ENCODE measurements at places on chromosomes 1 and 21.
A peak's percentile ranks its signal among the peaks of the same experiment; 100 is the strongest.

DNA sequence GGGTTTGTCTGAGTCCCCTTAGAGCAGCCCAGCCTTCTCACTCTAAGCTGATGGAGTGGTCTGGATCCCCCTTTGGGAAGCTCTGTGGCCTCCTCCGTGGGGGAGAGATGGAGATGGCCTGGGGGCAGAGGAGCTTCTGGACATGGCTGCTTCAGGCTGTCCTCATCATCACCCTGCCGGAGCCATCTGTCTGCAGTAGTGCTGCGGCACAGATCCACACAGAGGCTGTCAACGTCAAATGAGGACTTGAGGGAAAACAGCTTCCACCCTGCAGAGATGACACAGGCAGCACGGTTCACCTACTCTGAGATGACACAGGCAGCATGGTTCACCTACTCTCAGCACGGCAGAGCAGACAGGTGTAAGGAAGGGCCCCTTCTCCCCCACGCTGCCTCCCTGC lies 134.3 kb downstream of the IGSF21 start:
- no peak for DNase-seq

- DNase-seq: no peak
Observed at GRCh38 chr1:229035054-229035747, 235.7 kb upstream of the RAB4A start.

GRCh38 chr21:45074818-45075595 lies 627 bp downstream of the ADARB1 start:
- peak; percentile 18 for DNase-seq

- DNase-seq: no peak
Observed at GRCh38 chr1:3097861-3098260, 28.9 kb downstream of the PRDM16 start.

DNA sequence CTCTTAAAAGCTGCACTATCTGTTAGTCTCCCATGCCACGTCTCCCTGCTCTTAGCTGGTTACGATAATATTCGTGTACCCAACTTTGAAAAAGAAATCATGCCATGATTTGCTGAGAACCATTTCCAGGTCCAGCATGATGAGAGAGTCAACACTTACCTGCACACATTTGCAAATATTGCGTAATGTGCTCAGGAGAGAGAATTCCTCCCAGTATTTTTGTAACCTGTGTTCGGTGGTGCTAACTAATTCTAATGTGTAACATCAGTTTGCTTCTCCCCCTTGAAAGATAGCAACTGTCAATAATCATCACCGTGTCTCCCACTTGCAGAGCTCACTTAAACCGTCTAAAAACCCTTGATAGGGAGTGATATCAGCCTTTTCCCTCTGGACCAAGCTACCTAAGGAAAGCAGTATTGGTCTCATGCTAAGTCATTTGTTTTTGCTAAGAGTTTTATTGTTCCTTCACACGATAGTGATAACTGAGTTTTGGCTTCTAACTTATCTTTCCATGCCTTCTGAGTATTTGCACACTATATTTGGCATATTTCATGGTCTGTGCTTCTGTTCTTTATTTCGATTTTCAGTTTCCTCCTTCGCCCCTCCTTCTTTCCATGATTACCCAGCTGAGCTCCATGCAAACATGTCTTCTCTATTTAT lies 61.1 kb upstream of the IRF2BP2 start:
- no peak for DNase-seq

- no peak for DNase-seq
Observed at GRCh38 chr21:36765229-36765628, 66.3 kb downstream of the SIM2 start.

DNA sequence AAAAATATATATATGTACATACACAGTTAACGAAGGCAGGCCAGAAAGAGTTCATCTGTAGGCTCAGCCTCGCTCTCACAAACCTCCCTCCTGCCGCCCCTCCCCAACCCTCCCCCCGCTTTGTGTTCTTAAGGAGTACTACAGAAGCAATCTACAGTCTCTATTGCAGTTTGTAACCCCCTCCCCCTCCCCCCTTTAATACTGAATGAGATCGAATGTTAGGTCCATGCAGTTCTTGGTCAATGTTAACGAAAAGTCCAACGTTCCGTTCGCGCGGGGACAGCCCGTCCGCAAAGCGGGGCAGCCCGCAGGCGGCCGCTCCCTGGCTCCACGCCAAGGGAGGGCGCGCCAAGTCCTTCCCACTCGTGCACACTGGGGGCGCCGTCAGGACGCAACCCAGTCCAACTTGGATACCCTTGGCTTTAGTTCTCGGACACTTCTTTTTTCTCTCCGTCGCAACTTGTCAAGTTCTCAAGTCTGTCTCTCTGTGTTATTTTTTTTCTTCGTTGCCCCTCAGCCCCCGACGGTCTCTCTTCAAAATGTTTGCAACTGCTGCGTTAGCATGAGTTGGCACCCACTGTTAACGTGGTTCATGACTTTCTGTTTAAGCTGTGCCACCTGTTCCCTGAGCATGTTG lies 2.2 kb downstream of the JUN start:
- peak; percentile 68 for DNase-seq

DNA sequence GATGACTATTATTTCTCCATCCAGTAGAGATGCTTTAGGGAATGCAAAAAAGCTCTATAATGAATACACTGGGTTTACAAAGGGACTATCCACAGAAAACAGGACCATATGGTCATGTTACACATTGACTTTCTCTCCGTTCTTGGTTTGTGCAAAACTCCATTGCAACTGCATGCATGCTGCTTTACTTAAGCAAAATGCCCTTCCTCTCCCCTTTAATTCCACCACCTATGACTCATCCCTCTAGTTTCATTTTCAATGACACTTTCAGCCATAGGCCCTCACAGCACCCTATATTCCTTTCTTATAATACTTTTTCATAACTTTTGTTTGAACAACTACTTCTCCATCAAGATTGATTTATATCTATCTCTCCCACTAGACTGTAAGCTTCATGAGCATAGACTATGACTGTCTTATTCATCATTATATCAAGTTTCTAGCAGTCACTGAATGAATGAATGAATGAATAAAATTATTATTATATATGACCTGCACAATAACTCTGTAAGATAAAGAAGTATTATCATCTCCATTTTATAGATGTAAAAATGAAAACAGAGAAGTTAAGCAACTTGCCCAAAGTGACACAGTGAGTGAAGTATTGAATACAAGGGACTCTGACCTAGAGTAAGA lies 248.9 kb downstream of the PLPP3 start:
- no peak for DNase-seq

GRCh38 chr21:44018813-44019567 lies 6.9 kb downstream of the TRAPPC10 start:
- DNase-seq: no peak

DNA sequence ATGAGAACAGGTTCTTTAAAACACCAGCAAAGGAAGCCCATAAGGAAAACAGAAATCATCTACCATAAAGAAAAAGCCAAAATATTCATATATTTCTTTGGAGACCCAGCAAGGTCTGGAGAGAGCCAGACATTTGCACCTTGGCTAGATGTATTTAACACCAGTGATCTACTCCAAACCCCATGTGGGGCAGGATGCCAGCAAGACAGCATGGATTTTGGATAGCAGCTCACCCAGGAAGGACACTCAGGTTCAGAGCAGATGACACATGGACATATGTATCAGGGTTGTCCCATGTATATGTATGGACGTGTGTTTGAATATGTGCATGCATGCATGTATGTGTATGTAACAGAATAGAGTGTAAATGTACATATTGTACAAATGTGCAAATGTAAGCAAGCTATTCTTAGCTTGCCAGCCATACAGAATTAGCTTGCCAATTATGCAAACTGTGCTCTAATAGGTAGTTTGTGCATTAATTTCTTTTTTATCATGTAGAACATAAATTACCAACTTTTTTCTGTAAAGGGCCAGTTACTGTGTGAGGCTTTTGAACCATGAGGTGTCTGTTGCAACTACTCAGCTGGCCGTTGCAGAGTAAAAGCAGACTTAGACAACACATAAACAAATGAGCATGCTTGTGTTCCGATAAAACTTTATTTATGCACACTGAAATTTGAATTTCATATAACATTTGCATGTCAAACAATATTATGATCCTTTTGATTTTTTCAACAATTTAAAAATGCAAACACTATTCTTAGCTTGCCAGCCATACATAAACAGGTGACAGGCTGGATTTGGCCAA lies 73.5 kb upstream of the KAZN start:
- DNase-seq: no peak

- no peak for DNase-seq
Observed at GRCh38 chr1:144551107-144551542, 41.6 kb upstream of the PPIAL4F start.

DNA sequence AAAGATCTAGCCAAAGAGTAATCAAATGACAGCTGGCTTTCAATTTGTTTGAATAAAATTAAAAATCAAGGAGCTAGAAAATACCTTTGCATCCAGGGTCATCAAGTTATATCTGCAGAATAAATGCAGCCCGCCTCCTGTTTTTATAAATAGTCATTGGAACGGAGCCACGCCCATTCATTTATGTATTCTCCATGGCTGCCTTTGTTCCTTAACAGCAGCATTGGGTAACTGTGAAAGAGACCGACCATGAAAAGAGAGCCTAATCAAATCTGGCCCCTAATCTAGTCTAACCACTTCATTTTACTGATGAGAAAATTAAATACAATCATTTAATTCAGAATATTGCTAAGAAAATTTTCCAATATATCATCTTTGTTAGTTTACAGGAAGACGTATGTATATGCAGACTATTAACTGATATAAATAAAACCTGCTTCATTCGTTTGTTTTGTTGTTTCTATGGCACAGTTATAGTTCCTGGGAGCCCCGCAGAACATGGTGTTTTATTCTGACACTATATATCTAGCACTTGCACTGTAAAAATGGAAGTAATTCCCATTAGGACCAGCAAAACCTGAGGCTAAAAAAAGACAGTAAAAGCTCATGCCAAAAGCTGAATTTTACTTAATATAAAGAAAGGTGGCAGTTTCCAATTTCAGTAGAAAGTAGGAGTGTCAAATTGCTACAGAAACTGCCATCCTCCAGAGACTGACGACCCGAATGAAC lies 111.8 kb upstream of the PALMD start:
- no peak for DNase-seq

DNA sequence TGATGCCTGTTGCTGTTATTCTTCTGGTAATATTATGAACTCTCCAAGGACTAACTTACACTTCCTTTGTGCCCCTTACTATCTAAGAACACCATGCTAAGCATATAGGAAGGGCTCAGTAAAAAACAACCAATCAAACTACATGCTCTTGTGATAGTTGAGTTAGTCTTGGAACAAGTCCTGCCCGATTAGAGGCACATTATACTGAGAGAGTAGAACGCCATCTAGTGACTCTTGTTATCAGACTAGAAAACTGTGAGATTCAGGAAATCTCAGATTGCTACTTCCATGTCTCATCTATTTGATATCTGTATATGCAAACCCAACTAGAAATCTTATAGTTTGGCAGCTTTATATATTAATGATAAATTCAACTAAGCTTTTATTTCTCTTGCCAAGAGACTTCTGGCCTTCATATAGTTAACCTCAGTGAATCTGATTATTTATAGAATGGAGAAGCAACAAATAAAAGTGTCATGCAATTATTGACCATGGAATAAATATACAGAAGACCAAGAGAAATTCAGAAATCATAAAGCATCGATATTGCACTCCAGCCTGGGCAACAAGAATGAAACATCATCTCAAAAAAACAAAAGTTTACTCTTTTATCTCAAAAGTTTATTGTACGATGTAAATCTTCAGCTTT lies 7.8 kb upstream of the SRRM1 start:
- DNase-seq: peak; percentile 67

- DNase-seq: no peak
Observed at GRCh38 chr1:47434051-47434842, 3.6 kb upstream of the FOXD2 start.
